ENCODE measurements at places on chromosomes 11 and 22.

GRCh38 chr22:29408940-29409339, 20.6 kb upstream of the AP1B1 start:
- DNase-seq, result no peak

DNA sequence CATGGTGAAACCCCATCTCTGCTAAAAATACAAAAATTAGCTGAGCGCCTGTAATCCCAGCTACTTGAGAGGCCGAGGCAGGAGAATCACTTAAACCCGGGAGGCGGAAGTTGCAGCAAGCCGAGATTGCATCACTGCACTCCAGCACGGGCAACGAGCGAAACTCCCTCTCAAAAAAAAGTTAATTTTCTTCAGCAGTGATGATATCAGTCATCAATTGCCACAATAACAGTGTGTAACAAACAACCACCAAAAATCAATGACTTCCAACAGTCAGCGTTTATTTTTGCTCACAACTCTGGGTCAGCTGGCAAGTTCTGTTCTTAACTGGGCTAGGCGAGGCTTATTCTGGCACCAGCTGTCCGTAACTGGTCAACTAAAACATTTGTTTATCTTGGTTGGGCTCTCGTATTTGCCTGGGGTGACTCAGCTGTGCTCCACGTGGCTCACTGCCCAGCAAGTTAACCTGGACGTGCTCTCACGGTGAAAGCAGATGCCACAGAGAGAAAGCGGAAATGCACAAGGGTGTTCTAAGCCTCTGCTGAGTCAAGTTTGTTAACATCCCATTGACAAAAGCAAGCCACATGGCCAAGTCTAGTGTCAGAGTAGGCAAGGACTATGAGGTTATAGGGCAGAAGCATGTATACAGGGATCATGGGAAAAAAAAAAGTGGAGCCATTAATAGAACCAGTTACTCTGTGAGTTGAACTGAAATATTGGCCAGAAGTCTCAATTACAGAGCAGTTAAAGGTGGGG, 52.1 kb downstream of the LHFPL7 start:
- peak; percentile 99 for DNase-seq

- DNase-seq, result no peak
Measured at GRCh38 chr11:89161949-89162348, 15.7 kb upstream of the TYR start.

DNA sequence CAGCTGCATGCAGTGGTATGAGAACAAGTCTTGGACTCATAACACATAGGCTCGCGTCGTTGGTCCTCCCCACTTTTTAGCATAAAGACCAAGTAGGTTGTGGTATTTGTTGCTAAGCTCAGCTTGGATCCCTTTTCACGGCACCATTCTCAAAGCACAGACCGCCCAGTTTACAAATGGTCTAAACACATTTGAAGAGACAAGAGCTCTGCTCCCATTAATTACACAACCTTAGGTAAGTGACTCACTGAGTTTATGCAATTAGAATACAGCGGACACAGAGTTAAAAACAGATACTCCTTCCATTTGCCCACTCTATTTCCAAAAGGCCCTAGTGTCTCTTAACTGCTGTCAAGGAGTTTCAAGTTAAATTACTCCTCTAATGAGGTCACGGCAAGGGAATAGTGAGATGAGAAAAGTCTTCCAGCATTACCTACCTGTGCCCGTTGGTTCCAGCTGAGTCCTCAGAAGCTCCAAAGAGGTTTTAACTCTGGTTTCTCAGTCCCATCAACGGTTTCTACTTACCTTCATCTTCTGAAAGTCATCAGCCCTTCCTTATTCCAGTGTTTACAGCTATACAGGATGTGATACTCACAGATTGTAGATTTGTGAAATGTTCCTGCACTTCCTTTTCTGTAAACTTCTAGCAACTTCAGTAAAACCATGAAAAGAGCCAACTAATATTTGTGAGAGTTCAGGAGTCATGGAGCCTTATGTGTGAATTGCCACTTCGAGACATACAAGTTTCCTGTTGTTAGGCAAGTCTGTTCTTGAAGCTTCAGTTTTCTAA, at the start of gene MS4A6A:
TSS of gene MS4A6A (minus strand) at position 543 of the 790 bp plus-strand sequence. CDS start 1,356 bp downstream, outside the sequence.
- no peak for DNase-seq

Data from iris pigment epithelial cell (primary cell).